ENCODE measurements at places on chromosomes 2 and 18. TPM values are rescaled to one million over a fixed set of nuclear protein-coding genes. Genes with fewer than 3 reads are reported as not detected.

Gene ELOA2
- not detected for total RNA-seq

Gene SCN9A
- total RNA-seq = 4.4 TPM

Gene PPP3R1
- 58.7 TPM for total RNA-seq

Gene TAF1B
- 26.5 TPM for total RNA-seq

Gene DYNAP
- total RNA-seq = not detected

Gene DSG3
- not detected for total RNA-seq

Gene CHRNG
- not detected for total RNA-seq

Gene NAT8
- not detected for total RNA-seq

Gene NPAS2
- 78.6 TPM for total RNA-seq

Gene STAT4
- total RNA-seq = 3.2 TPM

Gene TMEM163
- 0.10 TPM for total RNA-seq

Gene VAMP5
- not detected for total RNA-seq

Gene DPYSL5
- 3.6 TPM for total RNA-seq

Gene ARID5A
- total RNA-seq = 5.3 TPM

Gene UGT1A5
- not detected for total RNA-seq

Gene EGR4
- total RNA-seq = 0.28 TPM

Gene EN1
- total RNA-seq = 0.70 TPM
